ENCODE measurements at places on chromosomes 12 and 14.

DNA sequence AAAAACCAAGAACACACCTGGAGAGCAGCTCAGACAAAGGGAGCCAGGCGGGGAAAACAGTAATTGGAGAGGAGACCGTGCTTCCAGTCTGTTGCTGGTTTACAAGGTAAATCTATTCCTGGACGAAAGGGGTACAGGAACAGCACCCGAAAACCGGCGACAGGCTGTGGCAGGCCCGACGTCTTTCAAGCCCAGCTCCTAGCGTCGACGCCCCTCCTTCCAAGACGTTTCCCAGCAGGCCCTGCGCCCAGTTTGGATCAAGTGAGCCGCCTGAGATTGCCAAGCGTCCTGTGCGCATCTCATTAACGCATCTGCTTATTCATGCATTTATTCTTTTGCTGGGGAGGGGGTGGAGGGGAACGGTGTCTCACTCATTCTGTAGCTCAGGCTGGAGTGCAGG lies 1.4 kb downstream of the C12orf56 start:
- DNase-seq = no peak

- no peak for DNase-seq
Observed at GRCh38 chr12:128991716-128992115, 138.4 kb downstream of the GLT1D1 start.

GRCh38 chr12:46801293-46801692 lies 24.5 kb downstream of the SLC38A4 start:
- DNase-seq = no peak

GRCh38 chr14:68819260-68819691 lies 26.4 kb upstream of the ZFP36L1 start:
- DNase-seq = peak; percentile 49

DNA sequence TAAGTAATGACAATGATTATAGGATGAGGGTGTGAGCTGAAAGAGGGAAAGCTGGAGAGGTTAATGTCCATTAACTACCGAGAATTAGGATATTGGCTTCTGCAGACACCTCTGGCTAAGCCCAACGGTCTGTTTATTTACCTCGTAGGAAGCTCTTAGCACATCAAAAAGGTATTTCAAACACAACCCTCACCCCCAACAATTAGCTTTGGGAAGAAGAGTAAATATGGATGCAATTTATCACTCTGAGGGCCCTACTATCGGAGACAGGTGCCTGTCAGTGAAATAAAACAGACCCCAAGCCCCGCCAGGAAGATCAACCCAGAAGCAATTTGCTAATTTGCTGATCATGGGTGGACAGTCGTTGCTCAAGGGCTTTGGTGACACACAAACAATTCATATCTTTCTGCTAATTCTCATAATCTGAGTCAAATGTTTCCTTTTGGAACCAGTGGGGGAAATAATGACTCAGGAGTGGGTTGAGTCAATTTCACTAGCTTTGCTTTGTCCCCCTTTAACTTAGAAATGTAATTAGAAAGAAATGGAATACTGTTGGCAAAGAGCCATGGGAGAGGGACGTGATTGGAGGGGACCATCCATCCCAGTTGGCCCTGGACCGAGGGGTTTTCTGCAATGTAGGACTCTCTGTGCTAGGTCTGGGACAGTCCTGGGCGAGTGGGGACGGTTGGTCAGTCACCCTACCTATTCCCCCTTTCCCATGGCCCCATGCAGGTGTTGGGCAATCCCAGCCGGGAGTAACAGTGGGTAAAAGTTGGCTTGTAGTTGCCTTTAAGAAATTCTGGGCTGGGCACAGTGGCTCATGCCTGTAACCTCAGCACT lies 99.1 kb upstream of the MED13L start:
- peak; percentile 52 for DNase-seq

DNA sequence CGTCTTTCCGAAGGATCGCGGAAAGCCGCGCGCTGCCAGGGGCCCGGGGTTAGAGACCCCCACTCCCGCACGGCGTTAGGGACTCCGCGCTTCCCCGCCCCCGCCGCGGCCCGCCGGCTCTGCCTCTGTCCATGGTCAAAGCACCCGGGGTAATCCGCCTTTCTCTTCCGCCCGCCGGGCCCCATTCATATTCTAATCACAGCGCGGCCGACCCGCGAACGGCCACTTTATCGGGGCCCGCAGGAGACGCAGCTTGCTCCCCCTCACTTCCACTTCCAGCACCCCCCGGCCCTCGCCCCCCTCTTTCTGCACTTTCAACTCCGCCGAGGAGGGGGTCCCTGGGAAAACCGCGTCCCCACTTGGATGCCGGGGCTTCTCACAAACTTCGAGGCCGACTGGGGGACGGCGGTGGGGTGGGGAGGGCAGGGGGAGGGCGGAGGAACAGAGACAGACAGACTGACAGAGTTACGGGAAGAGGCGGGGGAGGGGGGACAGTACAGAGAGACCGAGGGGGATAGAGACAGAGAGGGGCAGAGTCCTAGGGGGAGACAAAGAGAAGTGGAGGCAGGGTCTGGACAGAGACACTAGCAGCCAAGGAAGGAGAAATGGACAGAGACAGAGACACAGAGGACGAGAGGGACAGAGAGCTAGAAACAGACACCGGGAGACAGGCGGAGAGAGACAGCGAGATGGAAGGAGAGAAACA lies 1.1 kb upstream of the RFX4 start:
- DNase-seq = no peak

GRCh38 chr12:105455261-105455660 lies 124.8 kb downstream of the C12orf75 start:
- DNase-seq = no peak

DNA sequence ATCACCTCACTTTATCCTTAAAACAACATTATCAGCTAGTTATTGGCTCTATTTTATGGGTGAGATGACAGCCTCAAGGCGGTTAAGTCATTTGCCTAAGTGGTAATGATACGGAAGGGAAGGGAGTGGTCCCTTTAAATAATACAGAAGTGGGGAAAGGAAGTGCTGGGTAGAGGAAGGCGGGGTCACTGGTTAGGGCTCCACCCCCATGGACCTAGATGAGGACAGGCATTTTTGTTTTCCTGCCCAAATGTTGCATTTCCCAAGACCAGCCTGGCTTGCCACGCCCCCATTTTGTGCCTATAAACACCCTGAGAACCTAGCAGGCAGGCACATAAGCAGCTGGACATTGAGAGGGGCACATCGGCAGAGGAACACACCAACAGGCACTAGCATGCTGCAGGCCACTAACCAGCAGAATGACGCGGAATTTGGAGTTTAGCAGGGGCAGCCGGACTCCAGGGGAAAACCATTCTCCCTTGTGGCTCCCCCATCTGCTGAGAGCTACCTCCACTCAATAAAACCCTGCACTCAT lies 100.9 kb downstream of the EPS8 start:
- peak; percentile 69 for DNase-seq

DNA sequence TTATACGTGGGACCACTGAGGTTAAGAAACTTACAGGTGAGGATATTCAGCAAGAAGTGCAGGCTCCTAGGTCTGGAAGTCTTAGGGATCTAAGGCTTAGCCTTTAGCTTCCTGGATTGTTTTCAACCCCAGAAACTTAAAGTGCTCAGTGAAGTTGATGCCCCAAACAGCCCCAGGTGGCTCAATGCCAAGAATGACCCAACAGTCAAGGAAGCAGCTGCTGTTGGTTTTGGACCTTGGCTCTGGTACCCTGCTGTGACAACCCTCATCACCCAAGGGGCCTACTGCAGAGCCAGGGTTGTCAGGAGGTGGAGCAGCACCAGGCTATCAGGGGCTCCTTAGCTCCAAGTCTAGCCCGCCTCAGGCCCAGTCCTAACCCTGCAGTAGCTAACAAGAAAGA lies 36.8 kb downstream of the VDR start:
- DNase-seq = no peak
